Stimulated activated CD4-positive, alpha-beta T cell treated with anti-CD3 and anti-CD28 coated beads, TNF-alpha, amount 100 ng/mL, for 1 hour (primary cell): ENCODE measurements at places on chromosomes 2 and 18.

DNA sequence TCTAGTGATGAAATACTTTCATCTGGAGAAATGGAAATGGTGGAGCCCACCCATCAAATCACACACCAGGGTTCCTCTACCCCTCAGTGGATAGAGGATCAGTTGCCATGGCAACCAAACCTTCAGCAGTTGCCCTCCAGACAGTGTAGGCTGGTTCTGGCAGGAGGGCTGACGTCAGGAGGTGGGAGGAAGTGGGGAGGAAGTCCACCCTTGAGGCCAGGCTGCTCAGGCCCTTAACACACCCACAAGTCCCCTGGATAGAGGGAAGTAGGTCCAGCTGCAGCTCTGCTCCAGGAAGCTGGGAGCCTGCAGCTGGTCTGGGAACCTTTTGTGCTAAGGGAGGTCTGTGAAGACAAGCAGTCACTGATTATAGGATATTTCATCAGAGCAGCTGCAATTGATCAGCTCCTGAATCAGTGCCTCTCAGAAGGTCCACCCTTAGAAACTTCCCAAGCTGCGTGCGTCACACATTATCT is 186.6 kb downstream of the MTX2 start:
- DNase-seq = no peak

DNA sequence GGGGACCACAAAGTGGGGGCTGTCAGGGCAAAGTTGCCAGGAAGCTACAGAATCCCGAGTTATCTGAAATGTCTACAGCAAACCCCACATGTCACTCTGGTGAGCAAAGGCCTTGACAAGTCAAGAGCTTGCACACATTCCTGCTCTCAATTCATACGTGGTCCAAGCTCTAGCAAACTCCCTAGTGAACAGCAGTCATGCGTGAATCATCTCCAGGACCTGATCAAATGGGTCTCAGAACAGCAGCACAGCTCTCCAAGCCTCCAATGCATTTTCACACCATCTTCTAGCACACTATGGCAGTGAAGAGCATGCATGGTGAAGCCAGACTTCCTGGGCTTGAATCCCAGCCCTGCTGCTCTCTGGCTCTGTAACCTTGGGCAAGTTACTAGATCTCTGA is 68.5 kb downstream of the MYO5B start:
- no peak for DNase-seq

DNA sequence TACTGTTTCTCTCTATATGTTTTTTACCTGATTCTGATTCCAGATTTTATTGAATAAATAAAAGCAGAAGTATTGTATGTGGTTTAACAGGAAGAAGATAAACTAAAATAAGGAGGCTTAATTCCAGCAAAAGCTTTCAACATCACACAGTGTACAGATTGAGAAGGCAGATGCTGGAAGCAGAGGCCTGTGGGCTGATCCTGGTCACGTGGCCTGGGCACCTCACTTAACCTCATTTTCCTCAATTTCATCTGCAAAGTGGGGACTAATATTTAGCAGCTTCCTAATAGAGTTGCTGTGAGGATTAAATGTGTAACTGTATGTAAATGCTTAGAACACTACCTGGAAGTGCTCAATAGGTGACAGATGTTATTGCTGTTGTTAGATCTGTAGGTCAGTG is 58.0 kb downstream of the CDCA7 start:
- no peak for DNase-seq

GRCh38 chr18:11081009-11081532 is 68.3 kb downstream of the PIEZO2 start:
- DNase-seq = no peak

- DNase-seq = no peak
Observed at GRCh38 chr2:186959486-186959885, 110.5 kb upstream of the ZSWIM2 start.

GRCh38 chr2:149383340-149383739 is 53.0 kb downstream of the LYPD6 start:
- no peak for DNase-seq

GRCh38 chr2:152470861-152471854 is 136.2 kb downstream of the FMNL2 start:
- no peak for DNase-seq

- no peak for DNase-seq
Observed at GRCh38 chr18:56748698-56749268, 97.6 kb downstream of the WDR7 start.

- DNase-seq = no peak
Observed at GRCh38 chr2:152093464-152093863, 5.4 kb downstream of the CACNB4 start.

- DNase-seq = no peak
Observed at GRCh38 chr2:158953454-158953853, 15.0 kb upstream of the TANC1 start.

DNA sequence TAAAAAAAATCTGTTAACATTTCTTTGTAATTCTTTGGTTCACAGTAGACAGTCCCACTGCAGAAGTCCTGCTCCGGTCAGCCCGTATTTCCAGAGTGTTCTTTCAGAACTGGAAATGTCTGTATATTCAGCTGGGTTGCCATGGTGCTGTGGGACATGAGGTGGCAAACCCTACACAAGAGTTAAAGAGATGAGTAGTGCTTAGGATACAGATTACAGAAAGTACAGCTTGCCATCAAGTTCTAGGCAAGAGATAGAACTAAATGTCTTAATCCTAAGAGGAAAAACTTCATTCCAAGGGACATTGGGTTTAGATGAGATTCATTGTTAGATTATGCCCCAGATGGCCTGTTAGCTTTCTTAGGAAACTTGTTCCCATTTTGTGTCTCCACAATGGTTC is 60.1 kb downstream of the FMNL2 start:
- DNase-seq = no peak

GRCh38 chr2:173451118-173451517 is 96.4 kb downstream of the CDCA7 start:
- no peak for DNase-seq
